Activated naive CD8-positive, alpha-beta T cell treated with anti-CD3 and anti-CD28 coated beads for 36 hours (primary cell): ENCODE measurements at places on chromosomes 5 and 9. TPM values are rescaled to one million over a fixed set of nuclear protein-coding genes. Genes with fewer than 3 reads are reported as not detected.

Gene SPATA31D4
- not detected for total RNA-seq

Gene SLC6A18
- total RNA-seq, result not detected

Gene CDC20B
- total RNA-seq, result not detected

Gene PCDHA3
- not detected for total RNA-seq

Gene ARSI
- not detected for total RNA-seq

Gene PCSK1
- not detected for total RNA-seq

Gene CDH9
- total RNA-seq, result not detected

DNA sequence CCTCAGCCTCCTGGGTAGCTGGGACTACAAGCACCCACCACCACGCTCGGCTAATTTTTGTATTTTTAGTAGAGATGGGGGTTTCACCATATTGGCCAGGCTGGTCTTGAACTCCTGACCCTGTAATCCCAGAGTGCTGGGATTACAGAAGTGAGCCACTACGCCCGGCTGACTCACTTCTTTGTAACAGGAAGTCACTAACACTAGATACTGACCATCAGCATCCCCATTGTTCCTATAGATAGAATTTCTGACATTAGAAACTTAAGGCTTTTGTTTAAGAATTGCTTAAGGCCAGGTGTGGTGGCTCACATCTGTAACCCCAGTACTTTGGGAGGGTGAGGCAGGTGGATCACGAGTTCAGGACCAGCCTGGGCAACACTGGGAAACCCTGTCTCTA lies 42.2 kb downstream of the LEAP2 start:
- DNase-seq, result no peak

- DNase-seq, result no peak
Measured at GRCh38 chr5:94745786-94746730, 127.6 kb downstream of the SLF1 start.

GRCh38 chr5:98780390-98780789 lies 6.9 kb downstream of the RGMB start:
- no peak for DNase-seq

GRCh38 chr5:91182763-91183162 lies 200.4 kb downstream of the ARRDC3 start:
- DNase-seq, result no peak

DNA sequence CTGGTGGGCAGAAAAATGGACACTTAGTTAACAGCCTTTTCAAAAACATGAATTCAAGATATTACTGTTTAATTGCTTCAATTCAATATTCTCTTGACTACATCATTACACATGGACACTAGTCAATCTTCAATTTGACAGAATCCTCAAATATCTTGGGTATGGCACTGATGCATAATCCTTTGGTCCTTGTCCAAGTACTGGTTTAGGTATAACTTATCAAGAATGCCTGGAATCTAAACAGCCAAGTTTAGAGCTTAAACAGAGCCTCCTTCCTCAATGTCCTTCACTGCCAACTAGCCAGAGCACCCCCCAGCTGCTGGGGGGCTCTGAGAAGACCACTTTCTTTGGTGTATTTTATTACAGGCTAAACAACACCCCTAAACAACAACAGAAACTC lies 61.6 kb upstream of the ERCC6L2 start:
- DNase-seq, result no peak
